Cerebellar nuclear complex (tissue), 1 donor: ENCODE measurements at places on chromosomes 2 and 18.

GRCh38 chr2:212033888-212034287, 504.7 kb downstream of the ERBB4 start:
- DNase-seq: no peak

- DNase-seq: no peak
These were observed 42.9 kb upstream of the TNFRSF11A start for GRCh38 chr18:62282188-62282629.

GRCh38 chr18:59957957-59958356, 58.2 kb downstream of the PMAIP1 start:
- no peak for DNase-seq

DNA sequence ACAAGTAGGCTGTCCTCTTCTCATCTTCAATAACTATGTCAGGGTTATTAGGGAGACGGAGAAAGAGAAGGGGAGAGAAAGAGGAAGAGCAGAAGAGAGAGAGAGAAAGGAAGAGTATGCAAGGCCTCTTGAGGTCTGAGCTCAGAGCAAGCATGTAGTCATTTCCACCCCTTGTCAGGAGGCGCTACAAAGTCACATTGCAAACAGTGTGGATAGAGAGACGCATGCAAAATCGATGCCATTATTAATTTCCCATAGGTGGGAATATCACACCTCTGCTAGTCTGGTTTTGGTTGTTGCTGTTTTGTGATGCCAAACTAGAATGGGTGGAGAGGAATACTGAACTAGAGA, 24.2 kb upstream of the SERPINE2 start:
- no peak for DNase-seq

- no peak for DNase-seq
These were observed 13.8 kb downstream of the RRM2 start for GRCh38 chr2:10136101-10136934.

DNA sequence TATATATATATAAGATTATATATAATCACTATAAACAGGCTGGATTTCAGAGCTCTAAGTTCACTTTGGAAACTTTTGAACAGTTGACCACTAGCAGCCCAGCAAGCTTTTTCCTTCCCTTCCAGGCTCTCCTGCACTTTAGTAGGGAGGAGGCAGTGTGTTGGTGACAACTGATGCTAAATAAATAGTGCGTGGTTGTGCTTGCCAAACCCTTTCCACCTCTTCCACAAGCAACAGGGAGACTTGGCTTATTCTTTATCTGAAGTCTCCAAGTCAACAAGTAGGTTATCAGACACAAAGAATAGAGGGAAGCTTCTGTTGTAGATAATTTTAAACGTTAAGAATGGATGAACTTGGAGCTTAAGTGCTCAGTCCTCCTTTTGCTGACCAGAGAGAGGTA, 408.2 kb upstream of the HNRNPA3 start:
- DNase-seq: no peak

DNA sequence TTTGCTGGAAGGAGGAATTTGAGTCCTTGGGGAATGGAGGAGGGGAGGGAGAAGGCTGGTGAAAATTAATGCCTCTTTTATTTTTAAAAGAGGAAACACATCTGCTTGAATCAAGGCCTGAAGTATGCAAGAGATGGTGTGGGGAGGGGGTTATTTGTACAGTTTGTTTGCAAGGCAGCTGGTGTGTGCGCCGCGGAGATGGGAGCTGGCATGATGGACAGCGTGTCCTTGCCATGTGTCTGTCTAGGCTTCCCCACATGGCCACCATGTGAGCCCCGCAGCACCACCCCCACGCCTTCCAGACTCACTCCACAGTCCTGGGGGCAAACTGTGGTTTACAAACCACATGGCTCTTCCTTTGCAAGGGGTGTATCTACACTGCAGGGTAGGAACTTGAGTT, 154.8 kb upstream of the APCDD1 start:
- DNase-seq: no peak

- DNase-seq: no peak
These were observed 222.7 kb downstream of the CDH2 start for GRCh38 chr18:27954226-27954625.

DNA sequence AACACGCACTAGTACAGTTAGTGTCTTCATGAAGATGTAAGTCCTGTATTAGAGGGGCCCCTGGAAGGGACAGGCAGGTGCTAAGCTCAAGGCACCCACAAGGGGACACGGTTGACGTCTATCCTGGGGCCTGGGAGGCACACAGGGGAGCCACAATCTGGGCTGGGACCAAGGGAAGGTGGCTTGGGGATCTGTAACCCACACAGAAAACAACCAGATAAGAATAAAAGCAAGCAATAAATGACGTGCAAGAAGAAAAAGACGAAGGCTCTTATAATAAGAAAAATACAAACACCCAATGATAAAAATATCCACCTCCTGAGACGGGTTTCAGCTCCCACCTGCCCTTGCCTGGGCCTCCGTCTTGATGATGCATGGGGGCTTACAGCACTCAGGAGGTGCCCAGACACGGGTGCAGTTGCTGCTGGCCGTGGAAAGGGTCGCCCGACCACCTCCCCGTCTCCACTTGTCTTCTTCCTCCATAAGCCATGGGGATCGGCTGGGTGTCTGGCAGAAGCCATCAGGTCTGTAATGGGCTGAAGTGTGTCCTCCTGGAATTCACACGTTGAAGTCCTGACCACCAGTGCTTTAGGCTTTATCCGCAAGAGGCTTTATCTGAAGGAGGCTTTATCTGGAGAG, 73.9 kb downstream of the TWIST2 start:
- DNase-seq: no peak

DNA sequence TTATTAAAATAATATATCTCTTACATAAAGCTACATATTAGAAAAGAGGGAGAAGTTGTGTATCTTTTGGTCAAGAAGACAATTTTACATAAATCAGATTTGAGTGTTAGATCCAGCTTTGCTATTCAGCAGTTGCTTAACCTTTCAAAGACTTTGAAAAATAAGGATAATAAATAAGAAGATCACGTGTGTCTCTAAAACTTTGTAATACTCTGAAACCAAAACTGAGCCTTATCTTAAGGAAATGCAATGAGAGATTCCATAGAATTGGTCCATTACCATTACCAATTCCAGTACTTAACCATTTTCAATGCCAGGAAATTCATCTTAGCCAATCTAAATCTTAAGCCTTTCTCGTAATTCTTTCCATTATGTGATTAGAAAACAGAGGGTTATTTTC, 89.2 kb upstream of the COL5A2 start:
- DNase-seq: no peak

DNA sequence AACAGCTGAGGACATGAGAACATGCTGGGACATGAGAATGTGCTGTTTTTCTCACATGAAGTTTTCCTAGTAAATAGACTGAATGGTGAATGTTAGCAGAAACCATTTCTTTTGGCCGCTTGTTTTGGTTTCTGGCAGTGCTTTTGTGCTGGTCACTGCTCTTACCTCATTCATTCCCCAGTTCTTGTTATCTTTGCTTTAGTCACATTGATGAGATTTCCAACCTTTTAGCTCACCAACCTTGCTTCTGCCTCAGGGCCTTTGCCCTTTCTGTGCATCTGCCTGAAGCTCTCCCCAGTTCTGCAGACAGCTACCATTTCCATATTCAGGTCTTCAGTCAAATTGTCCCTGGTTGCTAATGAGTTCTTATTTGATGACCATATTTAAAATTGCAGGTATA, 91.6 kb downstream of the PTPRM start:
- no peak for DNase-seq

DNA sequence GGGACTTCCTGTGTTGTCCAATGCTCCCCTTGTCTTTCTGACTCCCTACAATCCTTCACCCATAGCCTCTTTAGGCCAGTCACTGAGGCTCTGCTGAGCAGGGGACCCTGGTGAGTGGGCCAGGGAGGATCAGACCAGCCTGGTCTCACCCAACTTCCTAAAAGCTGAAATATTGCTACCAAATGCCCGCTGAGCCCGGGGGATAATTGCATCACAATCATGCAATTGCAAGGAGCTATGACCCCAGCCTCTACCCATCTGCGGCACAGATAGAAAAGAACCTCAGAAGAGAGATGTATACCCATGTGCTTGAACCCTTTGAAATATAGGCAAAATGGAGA, 3.7 kb upstream of the SP100 start:
- no peak for DNase-seq

GRCh38 chr18:44133483-44133882, 547.2 kb upstream of the SETBP1 start:
- DNase-seq: no peak

- DNase-seq: no peak
These were observed 40.2 kb downstream of the INPP4A start for GRCh38 chr2:98484652-98485452.

DNA sequence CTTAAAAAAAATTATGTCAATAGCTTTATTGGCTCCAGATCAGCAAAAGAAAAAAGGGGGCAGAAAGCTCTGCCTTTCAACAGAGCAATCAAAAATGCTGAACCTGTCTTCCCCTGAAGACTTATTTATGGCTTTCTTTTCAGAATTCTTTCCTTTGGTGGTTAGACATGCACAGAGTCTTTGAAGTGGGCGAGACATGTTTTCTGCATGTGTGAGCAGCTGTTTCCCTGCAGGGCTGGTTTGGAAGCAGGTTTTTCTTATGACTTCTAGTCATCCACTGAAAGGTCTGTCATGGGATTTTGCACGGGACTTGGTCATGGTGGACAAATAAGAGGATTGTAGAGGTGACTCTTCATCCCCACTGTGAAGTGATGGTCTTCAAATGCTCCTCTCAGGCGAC, 160.3 kb downstream of the VAPA start:
- no peak for DNase-seq

DNA sequence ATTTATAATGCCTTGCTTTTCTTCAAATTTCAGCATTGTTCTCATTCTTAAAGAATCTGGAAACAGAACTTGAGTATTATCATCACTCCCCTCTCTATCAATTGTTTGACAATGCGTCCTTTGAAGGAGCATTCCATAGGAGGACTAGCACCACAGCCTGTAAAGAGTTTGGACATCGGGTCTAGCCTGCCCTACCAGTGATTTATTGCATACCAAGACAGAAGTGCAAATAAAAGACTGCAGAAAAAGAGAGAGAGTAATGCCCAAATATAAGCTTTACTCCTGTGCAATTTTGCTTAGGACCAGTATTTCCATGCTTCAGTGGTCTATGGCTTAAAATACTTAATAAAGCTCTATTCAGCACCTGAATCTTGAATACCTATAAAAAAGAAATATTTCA, 55.4 kb upstream of the MAP2 start:
- no peak for DNase-seq

- no peak for DNase-seq
These were observed 183.7 kb downstream of the FHOD3 start for GRCh38 chr18:36481201-36481657.

GRCh38 chr2:113052396-113052917, at the start of gene IL36B:
Gene IL36B, minus strand, starts transcription at chr2:113052867.
- DNase-seq: no peak

DNA sequence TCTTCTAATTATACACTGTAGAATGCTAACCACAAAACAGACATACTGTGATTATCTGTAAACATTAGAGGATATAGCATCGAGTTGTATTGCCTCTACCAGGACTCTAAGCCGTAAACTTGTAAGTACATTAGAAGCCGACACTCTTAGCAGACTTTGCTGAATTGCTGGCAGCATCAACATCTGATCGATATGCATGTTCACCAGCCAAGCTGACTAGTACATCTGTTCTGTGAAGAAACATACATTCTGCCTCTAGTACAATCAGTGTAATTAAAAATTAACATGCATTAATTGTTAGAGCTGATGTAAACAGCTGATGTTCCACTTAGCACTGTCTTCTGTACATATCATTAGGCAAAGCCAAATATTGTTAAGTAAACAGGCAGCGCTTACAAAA, 502.2 kb downstream of the NR4A2 start:
- DNase-seq: no peak

GRCh38 chr2:151481744-151482143, 72.0 kb downstream of the RIF1 start:
- no peak for DNase-seq

GRCh38 chr2:241123816-241124536, 21.9 kb upstream of the MTERF4 start:
- DNase-seq: no peak

DNA sequence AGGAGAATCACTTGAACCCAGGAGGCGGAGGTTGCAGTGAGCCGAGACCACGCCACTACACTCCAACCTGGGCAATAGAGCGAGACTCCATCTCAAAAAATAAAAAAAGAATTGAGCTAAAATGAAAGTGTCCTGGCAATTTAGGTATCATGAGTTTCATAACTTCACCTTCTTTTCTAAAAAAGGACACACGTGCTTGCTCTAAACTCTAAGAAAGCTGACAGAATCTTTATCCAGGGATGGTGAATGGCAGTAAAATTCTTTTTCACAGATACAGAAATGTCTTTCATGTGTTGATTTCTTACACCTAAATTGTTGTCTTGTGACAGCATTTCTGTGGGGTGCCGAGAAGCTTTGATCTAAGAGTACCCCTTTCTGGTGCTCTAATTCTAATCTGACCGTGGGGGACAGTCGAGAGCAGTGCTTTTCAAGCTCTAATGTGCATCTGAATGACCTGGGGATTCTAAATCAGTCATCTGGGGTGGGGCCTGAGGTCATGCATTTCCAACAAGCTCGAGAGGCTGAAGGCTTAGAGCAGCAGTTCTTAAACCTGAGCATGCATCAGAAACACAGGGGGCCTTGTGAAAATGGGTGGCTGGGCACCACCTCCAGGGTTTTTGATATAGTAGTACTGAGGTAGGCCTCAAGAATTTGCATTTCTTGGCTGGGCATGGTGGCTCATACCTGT, 42.1 kb upstream of the REL start:
- DNase-seq: no peak

DNA sequence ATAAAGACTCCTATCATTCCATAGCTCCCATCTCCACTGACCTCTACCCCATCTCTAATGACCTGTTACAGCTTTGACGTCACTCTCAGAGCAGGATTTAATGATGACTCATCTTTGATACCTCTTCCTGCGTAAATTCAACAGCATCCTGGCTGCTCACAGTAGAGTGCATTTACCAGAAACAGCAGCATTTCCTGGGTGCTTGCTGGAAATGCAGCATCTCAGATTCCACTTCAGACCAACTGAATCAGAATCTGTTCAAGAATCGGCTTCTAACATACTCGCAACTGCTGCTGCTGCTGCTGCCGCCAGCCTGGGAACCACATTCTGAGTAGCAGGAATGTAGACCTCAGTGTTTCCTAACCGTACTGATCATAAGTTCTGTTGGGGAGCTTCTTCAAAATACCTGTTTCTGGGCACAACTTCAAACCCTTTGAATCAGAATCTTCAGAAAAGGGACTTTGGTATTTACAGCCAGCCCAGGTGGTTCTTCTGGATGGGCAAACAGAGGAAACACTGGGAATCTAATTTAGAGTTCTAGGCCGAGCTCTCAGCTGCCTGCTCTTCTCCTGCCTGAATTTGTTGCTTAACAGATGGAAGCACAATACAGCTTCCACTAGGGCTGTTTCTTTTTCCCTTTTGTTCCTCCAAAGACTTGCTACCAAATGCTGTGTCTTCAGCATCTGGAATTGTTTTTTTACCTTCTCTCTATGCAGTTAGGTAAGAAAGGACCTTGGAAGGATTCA, 241.4 kb downstream of the NCKAP5 start:
- DNase-seq: no peak

- DNase-seq: no peak
These were observed 28.8 kb upstream of the EFEMP1 start for GRCh38 chr2:55952415-55952814.
